Right ventricle myocardium inferior (tissue), 1 donor: ENCODE measurements at places on chromosomes 1 and 21. TPM values are rescaled to one million over a fixed set of nuclear protein-coding genes. Genes with fewer than 3 reads are reported as not detected.

- no peak for DNase-seq
These were observed 64.8 kb downstream of the ERG start for GRCh38 chr21:38433471-38433870.

DNA sequence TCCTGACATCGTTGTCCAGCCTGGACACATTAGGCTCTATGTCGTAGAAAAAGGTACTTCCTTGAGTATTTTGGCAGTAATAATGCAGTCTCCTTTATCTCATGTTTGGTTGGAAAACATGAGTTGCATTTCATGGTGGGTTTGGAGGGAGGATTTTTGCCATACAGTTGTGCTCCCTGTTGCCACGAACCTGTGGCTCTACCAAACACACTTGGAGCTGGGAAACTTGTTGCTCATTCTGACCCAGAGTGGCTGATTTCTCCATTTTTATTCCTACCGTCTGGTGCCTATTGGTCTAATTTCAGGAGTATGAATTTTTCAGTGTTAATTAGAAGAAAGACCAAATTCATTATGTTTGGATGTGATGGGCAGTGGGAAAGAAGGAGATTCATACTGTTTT lies 50.7 kb downstream of the MPZL1 start:
- no peak for DNase-seq

GRCh38 chr1:43949678-43950077 lies 2.9 kb downstream of the IPO13 start:
- no peak for DNase-seq

GRCh38 chr1:159090286-159091179 lies 14.0 kb upstream of the AIM2 start:
- DNase-seq, result no peak

DNA sequence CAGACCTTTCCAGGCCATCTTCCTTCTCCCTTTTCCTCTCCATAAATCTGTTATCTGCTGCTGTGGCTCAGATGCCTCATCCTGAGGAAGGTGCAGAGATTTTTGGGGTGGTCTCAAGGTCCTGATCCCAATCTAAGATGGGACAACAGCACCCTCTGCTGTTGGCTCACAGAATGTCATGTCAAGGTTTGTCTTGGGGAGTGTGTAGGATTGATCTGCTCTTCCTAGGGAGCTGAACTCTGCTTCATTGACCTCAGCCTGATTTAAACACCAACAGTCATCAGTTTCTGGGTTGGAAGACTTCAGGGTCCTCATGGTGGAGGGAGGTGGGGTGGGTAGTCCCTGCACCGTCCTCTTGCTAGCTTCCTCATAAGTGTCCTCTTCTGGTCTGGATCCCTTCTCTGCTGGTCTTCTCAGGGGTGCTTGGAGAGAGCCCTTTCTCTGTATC lies 62.8 kb upstream of the LAX1 start:
- peak; percentile 68 for DNase-seq

- DNase-seq, result no peak
These were observed 5.8 kb upstream of the MAP3K7CL start for GRCh38 chr21:29124645-29125044.

DNA sequence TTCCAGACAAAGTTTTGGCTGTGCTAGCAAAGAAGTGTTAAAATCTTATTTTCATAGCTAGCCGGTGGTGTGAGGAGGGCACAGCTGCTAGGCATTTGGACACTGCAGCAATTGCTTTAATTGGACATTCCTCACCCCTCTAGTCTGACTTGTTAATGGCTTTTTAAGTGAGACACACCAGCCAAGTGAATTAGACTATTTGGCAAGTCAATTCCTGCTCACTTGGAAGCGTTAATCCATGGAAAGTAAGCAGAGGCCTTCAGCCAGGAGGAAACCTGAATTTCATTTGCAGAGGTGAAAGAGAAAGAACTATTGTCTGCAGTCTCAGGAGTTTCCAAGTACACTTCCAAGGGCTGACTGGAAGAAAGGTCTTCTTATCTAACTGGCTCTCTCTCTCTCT lies 175.7 kb downstream of the ST6GALNAC3 start:
- DNase-seq, result no peak

The ARHGEF2 gene
- total RNA-seq, result 61.8 TPM

The CTTNBP2NL gene
- 12.5 TPM for total RNA-seq

GRCh38 chr1:55131801-55132200 lies 83.4 kb downstream of the USP24 start:
- no peak for DNase-seq

GRCh38 chr1:211928993-211929637 lies 98.6 kb upstream of the LPGAT1 start:
- DNase-seq, result no peak

GRCh38 chr1:67524143-67525052 lies 94.2 kb upstream of the SERBP1 start:
- no peak for DNase-seq

- DNase-seq, result no peak
These were observed 5.7 kb downstream of the IL23R start for GRCh38 chr1:67171978-67172377.

The LCE3D gene
- not detected for total RNA-seq

The STRIP1 gene
- 17.8 TPM for total RNA-seq

The RAB25 gene
- total RNA-seq, result not detected

The VANGL1 gene
- 6.5 TPM for total RNA-seq

The CLDN17 gene
- not detected for total RNA-seq

DNA sequence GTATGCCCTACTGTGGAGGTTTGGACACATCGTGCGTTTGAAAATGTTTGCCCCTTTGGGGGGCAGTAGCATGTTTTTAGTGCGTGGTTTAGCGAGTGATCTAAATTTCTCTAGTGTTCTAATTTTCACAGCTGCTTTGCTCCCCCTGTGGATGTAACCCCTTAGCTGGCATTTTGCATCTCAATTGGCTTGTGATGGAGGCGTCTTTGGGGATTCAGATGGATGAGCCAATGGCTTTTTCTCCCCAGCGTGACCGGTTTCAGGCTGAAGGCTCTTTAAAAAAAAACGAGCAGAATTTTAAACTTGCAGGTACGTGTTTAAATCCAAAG lies 836 bp downstream of the CDC7 start:
- DNase-seq, result no peak

DNA sequence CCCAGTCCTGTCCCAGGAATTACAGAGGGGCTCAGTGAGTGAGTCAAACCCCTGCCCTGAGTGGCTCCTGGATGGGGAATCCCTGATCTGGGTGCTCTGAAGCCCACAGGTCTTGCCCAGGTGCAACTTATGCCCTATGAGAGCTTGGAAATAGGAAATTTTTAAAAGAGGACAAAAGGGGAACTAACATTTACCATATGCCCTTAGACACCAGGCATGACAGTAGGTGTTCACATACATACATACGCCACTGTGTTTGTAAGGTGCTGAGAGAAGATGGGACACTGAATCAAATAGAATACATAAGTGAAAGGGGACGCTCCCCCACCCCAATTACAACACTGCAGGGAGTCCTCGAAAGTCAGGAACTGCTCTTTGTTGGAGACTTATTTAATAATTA lies 1.4 kb downstream of the CFAP45 start:
- no peak for DNase-seq

GRCh38 chr21:29827647-29828046 lies 112.1 kb downstream of the GRIK1 start:
- DNase-seq, result no peak

GRCh38 chr1:164417016-164417704 lies 141.8 kb upstream of the PBX1 start:
- DNase-seq, result no peak

GRCh38 chr1:37875833-37876232 lies 16.4 kb upstream of the MTF1 start:
- no peak for DNase-seq

- peak; percentile 83 for DNase-seq
These were observed 7.2 kb downstream of the ZDHHC18 start for GRCh38 chr1:26833432-26834405.

- no peak for DNase-seq
These were observed 9.3 kb downstream of the MPZ start for GRCh38 chr1:161300478-161300877.

GRCh38 chr21:46048926-46049889 lies 48.7 kb upstream of the COL6A2 start:
- DNase-seq, result peak; percentile 89

The LRRC39 gene
- 155 TPM for total RNA-seq

The CD244 gene
- total RNA-seq, result 0.70 TPM

The OBSCN gene
- 275 TPM for total RNA-seq

The LDLRAD1 gene
- not detected for total RNA-seq

GRCh38 chr1:85451236-85451830 lies 13.6 kb downstream of the DDAH1 start:
- DNase-seq, result no peak

The FOXJ3 gene
- total RNA-seq, result 37.9 TPM

The CDK11A gene
- total RNA-seq, result 20.8 TPM

DNA sequence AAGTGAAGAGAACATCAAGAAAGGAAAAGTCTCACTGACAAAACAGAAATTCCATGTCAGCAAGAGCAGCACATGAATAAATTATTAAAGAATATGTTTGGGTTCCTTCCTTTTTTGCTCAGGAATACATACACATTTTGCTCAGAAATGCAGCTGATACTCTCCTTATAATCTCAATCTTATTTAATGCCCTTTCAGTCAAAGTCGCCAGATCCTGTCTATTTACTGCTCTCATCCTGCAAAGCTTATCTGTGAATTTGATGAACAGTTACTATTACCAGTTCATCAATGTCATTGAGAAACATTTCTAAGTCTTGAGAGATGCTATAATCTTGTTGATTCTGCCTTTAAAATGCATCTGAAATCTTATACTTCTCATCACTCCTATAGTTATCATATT lies 543.1 kb upstream of the ZRANB2 start:
- no peak for DNase-seq

GRCh38 chr1:3479511-3480368 lies 25.3 kb downstream of the ARHGEF16 start:
- DNase-seq, result no peak

The SLAMF9 gene
- not detected for total RNA-seq

- no peak for DNase-seq
These were observed 269.8 kb downstream of the S1PR1 start for GRCh38 chr1:101506541-101507164.

The NBPF4 gene
- not detected for total RNA-seq

- peak; percentile 89 for DNase-seq
These were observed 28.8 kb downstream of the AHDC1 start for GRCh38 chr1:27574871-27575831.
